ENCODE measurements at places on chromosomes 7 and 10.

GRCh38 chr7:3244241-3244814 lies 56.7 kb upstream of the SDK1 start:
- DNase-seq: no peak

GRCh38 chr10:90965720-90966119 lies 44.8 kb upstream of the ANKRD1 start:
- DNase-seq: no peak

GRCh38 chr7:47045207-47046051 lies 536.5 kb downstream of the TNS3 start:
- no peak for DNase-seq

DNA sequence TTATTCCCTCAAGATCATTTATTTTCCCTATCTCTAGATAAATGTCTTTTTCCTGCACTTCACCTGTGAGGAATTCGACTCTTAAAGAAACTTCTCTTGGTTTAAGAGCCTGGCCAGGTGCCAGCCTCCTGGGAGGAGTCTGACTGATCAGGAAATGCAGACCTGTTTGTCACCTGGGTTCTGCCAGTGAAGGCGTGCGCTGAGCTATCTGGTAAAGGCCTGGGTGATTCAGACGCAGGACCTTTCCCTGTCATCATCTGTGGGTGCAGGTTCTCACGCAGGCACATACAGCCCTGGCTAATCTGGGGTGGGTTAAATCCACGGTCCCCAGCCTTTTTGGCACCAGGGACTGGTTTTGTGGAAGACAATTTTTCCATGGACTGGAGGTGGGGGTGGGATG lies 65.3 kb upstream of the AQP1 start:
- DNase-seq: no peak

DNA sequence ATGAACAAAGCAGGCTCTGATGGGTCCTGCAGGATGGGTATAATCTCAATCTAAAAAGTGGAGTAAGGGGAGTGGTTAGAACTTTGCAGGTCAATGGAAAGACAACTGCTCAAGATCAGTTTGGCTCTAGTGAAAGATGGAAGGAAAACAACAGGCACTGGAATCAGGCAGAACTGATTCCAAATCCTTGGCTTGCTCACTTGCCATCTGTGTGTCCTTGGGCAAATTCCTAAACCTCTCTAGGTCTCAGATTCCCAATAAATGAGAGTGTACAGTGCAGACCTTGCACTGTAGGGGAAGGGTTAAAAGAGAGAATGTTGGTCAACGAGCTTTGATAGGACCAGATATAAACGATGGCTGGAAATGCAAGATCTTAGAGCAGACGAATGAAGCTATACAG lies 186.1 kb upstream of the AOAH start:
- no peak for DNase-seq

DNA sequence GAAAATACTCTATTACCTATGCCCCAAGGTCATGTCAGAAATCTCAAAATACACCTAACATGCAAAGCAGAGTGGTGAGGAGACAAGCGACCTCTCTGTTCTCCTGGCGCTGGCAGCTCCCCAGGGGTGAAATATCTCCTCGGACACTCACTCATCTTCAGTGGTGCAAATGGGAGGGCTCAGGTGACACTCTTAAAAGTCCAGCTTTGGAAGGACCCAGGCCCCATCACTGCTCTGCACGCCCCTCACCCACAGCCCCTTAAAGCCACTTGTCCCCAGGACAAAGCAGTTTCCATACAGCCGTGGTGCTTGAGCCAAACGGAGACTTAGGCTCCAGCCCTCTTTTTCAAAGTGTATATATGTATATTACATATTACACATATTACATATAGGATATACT lies 12.4 kb downstream of the PRKAG2 start:
- no peak for DNase-seq

DNA sequence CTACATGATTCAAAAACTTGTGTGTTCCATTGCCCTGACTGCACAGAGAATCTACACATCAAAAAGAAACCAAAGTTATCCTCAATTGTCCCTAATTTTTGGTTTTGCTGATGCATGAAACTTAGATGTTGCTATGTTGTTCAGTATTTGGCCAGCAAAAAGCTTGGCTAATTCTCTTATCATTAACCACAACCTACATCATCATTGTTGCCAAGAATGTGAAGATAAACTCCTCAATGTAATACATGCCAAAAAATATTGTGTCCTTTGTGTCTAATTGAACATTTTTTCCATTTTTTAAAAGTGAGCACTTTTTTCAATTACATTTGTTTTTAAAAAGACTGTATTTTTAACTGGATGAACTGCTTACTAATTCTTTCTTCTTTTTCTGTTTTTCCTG lies 268.0 kb upstream of the SEMA3D start:
- no peak for DNase-seq

GRCh38 chr10:12489357-12489756 lies 140.0 kb downstream of the CAMK1D start:
- DNase-seq: no peak
